ENCODE measurements at places on chromosomes 7 and 10. TPM values are rescaled to one million over a fixed set of nuclear protein-coding genes. Genes with fewer than 3 reads are reported as not detected.

GRCh38 chr7:46752881-46753366, 829.0 kb downstream of the TNS3 start:
- peaks cover 6% of the 10 kb centered on the region for H3K4me1 ChIP-seq
- no peak overlapping the region for H3K4me3 ChIP-seq
- peak; percentile 30 for DNase-seq
- no peaks in the 10 kb centered on the region for H3K36me3 ChIP-seq

The ZNF488 gene
- 0.15 TPM for total RNA-seq

DNA sequence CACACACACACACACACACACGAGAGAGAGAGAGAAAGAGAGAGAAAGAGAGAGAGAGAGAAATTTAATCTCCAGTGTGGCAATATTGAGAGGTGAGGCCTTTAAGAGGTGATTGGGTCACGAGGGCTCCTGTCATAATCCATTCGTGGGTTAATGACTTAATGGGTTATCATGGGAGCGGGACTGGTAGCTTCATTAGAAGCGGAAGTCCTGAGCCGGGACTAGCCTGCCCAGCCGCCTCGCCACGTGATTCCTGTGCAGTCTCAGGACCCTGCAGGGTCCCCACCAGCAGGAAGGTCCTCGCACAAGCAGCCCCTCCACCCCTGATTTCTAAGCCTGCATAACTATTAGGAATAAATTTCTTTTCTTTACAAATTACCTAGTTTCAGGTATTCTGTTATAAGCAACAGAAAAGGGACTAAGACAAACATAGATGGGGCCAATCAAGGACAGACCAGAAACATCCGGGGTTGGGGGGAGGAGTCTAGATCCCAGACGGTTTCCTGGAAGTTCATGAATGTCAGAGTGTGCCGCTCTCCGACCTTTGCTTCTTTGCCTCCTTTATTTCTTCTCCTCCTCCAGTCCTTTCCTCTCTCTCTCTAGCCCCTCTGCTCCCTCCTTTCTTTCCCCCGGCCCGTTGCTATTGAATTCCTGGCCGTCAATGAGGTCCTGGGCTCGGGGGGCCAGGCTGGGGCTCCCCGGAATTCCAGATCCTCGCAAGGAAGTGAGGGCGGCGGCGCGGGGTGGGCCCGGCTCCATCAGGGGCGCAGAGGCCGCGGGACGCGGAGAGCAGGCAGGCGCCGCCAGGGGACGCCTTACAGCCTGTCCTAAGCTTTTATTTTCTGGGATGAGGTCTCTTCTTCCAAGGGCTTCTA, 146.8 kb downstream of the CYP26A1 start:
- H3K4me3 ChIP-seq = no peak overlapping the region
- H3K27ac ChIP-seq = no peak overlapping the region
- no peaks in the 10 kb centered on the region for H3K36me3 ChIP-seq
- DNase-seq = no peak

The FOXI2 gene
- not detected for total RNA-seq

DNA sequence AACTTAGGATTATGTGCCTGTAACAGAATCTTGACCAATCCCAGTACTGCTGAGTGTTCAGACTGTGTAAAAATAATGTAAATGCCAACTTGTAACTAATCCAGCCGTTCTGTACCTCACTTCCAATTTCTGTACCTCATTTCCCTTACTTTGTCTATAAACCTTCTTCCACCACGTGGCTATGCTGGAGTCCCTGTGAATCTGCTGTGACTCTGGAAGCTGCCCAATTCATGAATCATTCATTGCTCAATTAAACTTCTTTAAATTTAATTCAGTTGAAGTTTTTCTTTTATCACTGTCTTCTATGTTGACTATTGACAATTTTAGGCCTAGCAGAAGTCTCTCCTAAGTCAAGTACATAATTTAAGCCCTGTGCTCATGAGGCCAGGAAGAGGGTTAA, 215.3 kb upstream of the RHOBTB1 start:
- H3K36me3 ChIP-seq = no peaks in the 10 kb centered on the region
- H3K27me3 ChIP-seq = no peaks in the 10 kb centered on the region
- H3K27ac ChIP-seq = no peak overlapping the region
- H3K4me1 ChIP-seq = no peaks in the 10 kb centered on the region
- peak; percentile 38 for DNase-seq

The TMEM26 gene
- 2.5 TPM for total RNA-seq

DNA sequence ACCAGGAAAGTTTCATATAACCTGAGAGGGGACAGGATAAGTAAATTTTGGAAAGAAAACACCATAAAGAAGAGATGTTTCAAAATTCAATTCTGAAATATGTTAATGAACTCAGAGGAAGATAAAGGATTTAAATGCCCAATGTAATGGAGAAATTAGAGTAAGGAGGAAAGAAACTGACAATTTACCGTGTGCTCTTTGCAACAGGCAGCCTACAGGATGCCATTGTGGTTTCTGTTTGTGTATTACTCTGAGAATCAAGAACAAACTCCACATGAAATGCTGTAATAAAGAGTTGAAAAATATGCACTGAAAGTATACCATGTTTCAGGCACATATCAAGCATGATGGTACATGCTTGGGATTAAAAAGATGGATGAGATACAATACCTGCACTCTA, 44.8 kb upstream of the GLCCI1 start:
- no peaks in the 10 kb centered on the region for H3K4me1 ChIP-seq
- no peaks in the 10 kb centered on the region for H3K36me3 ChIP-seq
- no peak overlapping the region for H3K4me3 ChIP-seq
- no peak overlapping the region for H3K27ac ChIP-seq

- H3K4me1 ChIP-seq = peaks cover 9% of the 10 kb centered on the region
- no peak for DNase-seq
- H3K27me3 ChIP-seq = no peaks in the 10 kb centered on the region
- no peak overlapping the region for H3K4me3 ChIP-seq
- no peak overlapping the region for H3K27ac ChIP-seq
- H3K36me3 ChIP-seq = no peaks in the 10 kb centered on the region
Observed at GRCh38 chr7:127187740-127188139, 65.0 kb downstream of the GRM8 start.

Data from cardiac muscle cell (in vitro differentiated cells and primary cell).